ENCODE measurements at places on chromosomes 7 and 10.
A peak's percentile ranks its signal among the peaks of the same experiment; 100 is the strongest.

DNA sequence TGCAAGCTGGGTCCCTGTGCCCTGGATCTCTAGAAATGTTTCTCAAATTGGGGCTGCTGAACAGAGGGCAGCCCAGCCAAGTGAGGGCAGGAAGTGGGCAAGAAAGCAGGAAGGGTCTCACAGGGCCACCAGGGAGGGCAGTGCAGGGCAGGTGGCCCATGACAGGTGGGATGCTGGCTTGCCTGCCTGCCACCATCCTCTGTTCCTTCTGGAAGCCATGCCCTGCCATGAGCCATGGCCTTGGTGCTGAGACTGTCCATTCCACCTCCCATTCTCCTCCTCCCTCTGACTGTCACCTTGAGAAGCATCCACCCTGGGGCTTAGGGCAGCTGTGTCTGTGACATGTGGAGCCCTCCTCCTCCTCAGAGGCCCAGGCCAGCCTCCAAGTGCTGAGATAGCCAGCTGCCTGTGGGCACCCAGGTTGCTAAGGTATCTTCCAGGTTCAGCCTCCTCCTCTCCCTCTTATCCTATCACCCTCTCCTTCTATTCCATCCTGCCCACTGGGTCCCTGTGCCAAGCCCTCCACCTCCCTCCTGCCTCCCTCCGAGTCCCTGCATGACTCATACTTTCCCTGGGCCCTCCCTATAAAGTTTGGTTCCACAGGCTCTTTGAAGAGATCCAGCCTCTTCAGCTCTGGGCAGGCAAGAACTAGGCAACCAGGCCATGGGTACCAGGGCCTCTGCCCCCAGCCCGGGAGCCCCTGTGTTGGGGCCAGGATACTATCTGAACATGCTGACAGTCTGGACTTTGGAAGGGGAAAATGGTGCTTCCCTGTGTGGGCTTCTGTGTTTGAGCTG lies 1.3 kb downstream of the VSIR start:
- DNase-seq: peak; percentile 58

DNA sequence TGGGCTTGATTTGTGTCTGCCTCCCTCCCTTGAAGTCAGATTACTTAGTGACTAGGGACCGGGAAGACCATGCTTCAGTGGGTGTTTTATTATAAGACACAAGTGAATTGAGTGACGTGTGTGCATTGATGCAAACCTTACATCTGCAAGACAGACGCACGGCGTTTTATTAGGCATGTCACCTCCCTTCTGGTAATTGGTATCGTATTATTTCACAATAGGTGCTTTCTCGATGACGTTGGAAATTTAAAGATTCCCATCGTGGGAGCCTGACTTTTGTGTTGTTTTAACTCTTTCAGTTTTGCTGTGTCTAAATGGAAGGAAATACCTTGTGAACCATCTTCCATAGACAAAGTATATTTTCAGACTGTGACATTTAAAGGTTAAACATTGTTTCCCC lies 132.6 kb downstream of the INSYN2A start:
- no peak for DNase-seq

DNA sequence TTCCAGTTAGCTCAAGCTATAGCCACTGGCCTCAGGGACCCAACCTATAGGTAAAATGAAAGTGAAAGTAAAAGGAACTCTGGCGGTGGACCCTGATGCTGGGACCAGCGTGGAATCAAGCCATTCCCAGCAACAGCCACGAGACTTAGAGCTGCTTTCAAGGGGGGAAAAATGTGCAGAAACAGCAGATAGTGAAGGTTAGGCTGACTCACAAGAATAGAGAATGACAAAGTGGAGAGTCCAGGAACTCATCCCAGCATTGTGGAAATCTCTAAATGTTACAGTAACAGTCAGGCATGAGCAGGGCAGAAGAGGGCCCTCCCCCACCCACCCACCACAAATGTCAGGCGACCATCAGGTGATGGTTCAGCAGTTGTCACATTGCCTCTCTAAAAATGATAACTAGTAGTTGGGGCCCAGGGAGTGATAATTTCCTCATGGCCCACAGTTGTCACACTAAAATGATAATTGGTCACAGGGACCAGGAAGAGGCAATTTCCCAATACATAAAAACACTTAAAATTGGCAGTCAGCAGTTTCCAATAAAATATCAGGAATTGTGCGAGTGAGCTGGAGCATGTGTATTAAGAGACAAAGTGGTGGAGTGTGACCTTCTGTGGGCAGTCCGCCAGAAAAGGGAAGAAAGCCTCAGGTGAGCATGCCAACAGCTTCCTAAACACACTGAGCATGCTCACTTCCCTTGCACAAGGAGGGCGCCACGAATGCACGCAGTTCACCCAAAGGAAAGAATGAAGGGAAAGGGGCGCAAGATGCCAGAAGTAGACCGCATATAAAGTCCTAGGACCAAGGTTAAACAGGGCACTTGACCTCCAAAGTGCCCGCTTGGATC lies 129.8 kb upstream of the PPP1R3A start:
- no peak for DNase-seq

DNA sequence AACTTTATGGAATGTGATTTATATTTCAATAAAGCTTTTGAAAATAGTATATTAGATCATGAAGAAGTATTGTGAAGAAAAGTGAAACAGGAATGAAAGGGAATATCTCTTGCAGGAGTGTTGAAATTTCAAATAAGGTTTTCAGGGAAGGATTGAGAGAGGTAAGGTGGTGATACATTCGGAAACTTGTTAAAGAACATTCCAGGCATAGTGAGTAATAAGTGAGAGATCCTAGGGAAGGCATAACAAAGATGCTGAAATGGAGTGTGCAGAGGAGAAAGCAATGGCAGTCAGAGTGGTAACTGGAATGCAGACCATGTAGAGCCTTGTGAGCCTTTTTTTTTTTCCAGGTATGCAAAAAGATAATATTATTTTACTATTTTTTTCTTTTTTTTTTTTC lies 4.1 kb downstream of the OR9A4 start:
- no peak for DNase-seq

DNA sequence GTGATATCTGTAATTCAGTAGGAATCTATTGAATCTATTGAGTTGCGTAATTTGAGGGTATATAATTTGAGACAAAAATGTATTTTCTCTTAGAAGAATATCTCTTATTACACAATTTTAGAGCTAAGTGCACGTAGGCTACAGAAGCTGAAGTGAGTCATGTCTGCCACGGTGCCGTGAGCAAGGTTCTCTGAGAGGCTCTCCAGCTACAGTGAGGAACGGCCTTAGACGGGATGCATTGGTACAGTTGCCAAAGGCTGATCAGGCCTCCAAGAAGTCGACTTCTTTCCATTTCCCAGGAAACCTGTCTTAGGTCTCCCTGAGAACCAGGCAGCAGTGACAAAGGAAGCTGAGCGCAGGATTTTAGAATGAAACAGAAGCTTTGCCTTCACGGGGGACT lies 28.6 kb downstream of the TCERG1L start:
- DNase-seq: no peak

DNA sequence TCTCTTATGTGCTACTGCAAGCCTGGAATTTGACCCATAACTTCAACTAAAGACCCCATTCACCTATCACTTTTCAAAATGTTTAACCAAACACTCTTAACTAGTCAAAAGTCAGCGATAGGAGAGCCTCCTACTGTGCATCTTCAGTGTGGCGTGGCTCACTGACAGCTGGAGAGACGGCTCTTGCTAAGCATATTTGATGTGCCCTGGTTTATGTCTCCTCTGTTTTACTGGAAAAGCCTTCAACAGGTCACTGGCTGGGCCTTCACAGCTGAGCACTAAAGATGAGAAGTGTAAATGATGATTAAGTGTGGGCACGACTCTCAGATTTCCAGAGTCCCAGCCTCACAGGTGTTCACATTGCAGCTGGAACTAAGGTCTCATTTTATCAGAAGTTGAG lies 472.1 kb downstream of the SEMA3D start:
- no peak for DNase-seq

DNA sequence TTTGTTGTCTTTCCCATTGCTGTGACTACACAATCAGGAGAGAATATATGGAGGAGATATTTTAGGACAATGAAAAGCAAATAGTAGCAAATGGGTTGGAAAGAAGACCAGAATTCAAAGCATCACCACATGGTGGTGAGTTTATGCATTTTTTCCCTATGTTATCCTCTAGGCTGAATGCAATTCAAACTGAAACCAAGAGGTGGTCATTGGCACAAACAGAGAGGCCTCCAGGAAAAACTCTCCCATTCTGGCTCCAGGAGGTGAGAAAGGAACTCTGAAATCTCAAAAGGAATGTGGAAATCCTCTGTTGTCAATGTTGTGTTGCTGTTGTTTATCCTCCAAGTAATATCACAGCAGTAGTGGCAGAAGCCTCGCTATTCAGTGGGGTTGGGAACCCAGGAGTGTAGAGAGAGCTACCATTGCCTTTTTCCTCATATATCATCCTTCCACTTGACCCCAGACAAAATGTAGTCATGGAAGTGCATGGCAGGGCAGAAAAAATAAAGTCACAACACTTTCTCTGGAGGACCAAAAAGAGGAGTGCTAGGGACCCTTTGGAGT lies 819.1 kb downstream of the GRID1 start:
- no peak for DNase-seq

DNA sequence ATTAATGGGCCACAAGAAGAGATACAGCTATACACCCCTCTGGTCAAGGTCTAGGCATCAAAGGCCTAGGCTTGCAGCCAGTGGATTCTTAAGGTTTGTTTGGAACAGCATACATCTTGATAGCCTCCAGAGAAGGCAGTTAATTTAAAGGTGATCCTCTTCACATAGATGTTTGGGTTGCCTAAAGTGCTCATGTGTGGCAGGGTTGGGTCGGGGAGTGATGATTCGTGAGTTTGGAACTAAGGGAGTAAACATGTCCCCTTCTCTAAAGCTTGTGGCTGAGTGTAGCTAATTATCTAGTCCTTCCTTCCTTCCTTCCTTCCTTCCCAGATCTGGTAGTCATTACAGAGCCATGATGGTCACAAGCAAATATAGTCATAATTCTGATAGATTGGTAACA lies 12.4 kb downstream of the PCLO start:
- DNase-seq: no peak

- DNase-seq: no peak
These were observed 507.2 kb downstream of the TCERG1L start for GRCh38 chr10:130804281-130804680.

DNA sequence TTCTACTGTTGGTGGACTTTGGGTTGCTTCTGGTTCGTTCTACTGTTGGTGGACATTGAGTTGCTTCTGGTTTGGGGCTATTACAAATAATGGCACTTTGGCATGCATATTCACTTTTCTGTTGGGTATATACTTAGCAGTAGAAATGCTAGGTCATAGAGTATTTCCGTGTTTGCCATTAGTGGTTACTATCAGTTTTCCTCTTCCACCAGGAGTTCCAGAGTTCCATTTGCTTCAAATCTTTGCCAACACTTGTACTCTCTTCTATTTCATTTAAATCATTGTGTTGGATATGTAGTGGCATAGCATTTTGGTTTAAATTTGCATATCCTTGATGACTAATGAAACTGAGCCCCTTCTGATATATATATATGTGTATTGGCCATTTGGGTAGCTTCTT lies 15.2 kb downstream of the UBE2D1 start:
- DNase-seq: no peak

GRCh38 chr10:106557053-106557452 lies 607.5 kb downstream of the SORCS1 start:
- DNase-seq: no peak

- DNase-seq: no peak
These were observed 223.4 kb downstream of the SEC23IP start for GRCh38 chr10:120115959-120116358.

DNA sequence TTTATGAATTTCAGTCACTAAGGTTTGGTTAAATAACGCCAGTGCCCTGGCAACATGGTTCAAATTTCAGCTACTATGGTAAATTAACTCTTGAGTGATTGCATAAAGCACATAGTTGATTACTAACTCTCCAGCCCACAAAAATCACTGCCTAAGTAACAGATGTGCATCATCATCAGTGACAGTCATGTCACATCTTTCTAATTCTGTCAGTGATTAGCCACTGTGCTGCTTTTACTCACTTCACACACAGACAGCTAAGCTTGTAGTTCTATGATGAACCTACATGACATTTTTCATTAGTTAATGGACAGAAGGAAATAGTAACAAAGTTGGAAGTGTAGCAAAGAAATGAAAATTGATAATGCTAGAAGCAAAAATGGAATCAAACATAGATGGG lies 108.9 kb downstream of the DNAH11 start:
- DNase-seq: no peak
